ENCODE measurements at places on chromosomes 2 and 18. TPM values are rescaled to one million over a fixed set of nuclear protein-coding genes. Genes with fewer than 3 reads are reported as not detected.

DNA sequence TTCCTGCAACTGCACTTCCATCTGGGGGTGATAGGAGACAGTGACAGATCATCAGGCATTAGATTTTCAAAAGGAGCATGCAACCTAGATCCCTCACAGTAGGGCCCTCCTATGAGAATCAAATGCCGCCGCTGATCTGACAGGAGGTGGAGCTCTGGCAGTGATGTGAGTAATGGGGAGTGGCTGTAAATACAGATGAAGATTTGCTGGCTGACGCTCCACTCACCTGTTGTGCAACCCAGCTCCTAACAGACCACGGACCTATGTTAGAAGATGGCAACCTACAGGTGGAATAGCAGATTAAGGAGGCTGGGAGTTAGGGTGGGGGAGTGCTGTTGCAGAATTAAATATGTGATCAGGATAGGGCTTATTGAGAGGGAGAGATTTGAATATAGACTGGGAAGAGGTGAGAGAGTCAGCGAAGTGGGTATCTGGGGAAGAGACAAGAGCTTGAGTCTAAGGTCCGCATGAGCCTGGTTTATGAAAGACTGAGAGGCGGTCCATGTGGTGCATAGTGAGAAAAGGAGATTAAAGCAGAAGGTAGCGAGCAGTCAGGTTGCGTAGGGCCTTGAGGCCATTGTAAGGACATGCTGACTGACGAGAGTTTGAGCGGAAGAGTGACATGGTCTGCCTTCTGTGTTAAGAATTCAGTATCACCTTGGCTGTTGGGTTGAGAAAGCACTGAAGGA, 31.3 kb upstream of the TOGARAM2 start:
- no peak for DNase-seq

GRCh38 chr2:69011611-69012157, 1.3 kb upstream of the ANTXR1 start:
- DNase-seq, result no peak

WNT10A gene
- total RNA-seq, result not detected

CIDEA gene
- total RNA-seq, result not detected

DNA sequence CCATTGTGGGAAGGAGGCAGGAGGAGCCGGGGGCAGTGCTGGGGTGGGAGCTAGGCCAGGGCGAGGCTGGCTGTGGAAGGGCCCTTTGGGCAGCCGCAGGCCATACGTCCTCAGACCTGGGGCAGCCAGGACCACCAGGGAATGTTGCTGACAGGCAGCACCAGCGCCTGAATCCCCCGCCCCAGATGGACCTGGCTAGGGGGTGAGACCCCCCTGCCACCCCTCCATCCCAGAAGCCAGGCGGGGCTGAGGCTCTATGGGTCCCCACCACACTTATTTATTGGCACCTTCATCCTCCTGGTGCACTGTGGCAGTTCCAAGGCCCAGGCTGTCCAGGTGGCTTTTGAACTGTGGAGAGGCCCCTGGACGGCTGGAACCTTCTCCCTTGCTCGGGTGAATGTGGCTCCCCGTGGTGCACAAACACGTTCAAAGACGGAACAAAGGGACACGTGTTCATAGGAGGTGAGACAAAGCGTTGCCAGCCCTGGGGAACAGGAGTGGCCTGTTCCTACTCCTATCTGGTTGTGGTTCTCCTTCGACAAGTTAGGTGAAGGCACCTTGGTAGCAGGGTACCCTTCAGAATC, 35.1 kb downstream of the RAMP1 start:
- no peak for DNase-seq

GRCh38 chr18:25927830-25928229, 162.6 kb downstream of the SS18 start:
- DNase-seq, result no peak

DNA sequence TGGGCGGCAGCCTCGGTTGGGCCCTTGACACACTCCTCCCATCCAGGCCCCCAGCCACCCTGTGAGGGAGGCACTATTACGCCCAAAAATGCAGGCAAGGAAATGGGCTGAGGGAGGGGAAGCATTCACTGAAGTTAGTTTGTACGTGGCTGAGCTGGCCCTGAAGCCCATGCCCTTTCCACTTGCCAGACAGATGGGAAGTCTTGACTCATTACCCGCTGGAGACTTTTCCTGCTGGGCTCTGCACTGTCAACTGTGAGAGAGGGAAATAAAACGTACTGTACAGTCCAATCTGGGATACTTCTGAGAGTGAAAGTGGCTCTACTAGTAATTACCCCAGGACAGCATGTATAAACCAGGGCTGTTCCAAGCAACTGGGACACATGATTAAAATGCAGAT, 125.9 kb downstream of the MSH2 start:
- DNase-seq, result peak; percentile 88

GRCh38 chr18:42053188-42053781, 98.3 kb downstream of the PIK3C3 start:
- DNase-seq, result no peak

DNA sequence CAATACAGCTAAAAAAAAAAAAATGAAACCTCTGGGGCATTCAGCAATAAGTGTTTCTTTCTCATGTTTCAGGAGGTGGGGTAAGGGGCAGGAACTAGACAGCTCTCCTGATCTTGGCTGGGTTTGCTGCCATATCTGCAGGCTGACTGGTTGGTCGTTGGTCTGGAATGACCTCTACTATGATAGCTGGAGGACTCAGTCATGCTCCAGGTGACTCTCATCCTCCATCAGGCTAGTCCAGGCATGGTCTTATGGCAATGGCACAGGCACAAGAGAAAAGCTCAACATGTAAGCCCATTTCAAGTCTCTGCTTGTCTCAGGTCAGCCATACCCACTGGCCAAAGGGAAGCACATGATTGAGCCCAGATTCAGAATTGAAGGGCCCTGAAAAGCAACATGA, 9.5 kb upstream of the SLC1A4 start:
- no peak for DNase-seq

- DNase-seq, result peak; percentile 0
Observed at GRCh38 chr2:182319556-182320505, 107.0 kb downstream of the PDE1A start.

DNA sequence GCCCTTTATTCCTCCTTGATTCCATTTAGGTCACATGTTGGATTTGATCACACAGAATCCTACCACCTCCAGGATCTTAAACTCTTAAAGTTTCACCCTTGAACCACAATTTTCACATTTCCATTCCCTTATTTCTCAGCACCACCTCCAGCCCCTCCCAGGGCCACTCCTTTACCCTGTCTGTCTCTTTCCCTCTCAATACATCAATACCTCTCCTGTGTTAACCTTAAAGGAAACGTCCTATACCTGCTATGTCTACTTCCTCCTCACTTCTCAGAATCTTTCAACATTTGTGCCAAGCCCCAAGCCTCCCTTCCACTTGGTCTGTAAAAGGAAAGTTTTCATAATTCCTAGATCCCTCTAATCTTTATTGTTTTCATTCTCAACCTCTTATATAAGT, 158.8 kb downstream of the BAZ2B start:
- no peak for DNase-seq

DNA sequence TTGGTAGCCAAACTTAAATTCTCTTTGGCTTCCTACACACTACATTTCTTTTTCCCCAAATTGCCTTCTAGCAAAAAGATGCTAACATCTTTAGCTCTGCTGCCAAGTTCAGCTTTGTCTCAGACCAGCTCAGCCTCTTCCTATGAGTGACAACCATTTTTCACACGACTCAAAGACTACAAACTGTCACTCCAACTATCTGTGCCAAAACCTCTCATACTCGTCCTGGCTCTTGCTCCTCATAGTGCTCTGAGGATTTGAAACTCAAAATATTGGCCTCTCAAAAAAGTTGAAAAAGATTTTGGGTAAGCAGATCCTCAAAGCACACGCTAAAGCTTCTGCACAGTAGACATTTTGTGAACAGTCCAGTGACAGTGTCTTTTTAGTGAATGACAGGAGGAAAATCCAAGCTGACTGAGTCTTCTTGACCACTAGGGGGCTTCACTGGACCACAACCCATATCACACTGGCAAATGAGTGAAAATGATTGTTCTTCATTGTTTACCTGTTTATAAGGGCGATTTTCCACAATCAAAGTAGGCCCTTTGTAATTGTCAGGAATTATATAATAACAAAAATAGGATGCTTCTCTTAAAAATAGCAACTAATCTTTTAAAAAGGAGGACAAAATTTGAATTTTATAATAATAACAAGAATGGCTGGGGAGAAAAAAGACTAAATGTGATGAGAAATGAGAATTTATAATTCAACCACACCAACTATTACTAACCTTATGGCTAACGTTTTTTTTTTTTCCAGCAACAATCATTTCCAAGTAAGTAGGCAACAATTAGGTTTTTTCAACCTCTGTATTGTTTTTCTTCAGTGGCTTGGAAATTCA, 85.5 kb upstream of the PGAP1 start:
- DNase-seq, result peak; percentile 83

CXCR1 gene
- not detected for total RNA-seq

DNA sequence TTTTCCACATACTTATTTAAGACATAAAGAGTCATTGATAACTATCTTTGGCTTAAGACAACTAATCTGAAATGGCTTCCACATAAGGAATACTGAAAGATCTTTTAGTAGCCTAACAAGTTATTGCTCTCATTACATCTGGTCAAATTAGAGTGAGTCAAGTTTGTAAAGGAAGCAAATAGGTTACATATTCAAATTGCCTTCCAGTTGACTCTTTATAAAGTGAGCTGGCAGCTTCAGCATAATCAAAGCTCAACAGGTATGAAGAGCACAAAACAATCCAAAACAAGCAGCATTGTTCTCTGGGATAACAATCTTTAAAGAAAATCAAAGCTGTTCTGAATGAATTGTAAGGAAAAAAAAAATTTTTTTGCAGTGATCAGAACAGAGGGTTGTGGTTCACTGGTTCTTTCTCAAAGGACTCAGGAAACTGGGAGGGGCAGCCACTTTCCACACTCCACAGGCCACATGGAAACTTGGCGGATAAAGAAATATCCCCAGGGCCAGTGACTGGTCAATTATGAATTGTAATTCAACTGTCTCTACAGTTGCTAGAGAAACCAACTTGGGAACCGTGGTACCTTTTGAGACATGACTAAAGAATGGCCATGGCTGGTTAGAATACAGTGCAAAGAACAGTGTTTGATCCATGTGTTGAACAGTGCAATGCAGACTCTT, 369.3 kb upstream of the KCNH7 start:
- DNase-seq, result no peak

NEDD4L gene
- total RNA-seq, result 20.3 TPM

TPO gene
- total RNA-seq, result not detected

- DNase-seq, result no peak
Observed at GRCh38 chr2:35973132-35973736, 382.3 kb upstream of the CRIM1 start.

GRCh38 chr2:59232394-59233165, 991.5 kb upstream of the FANCL start:
- no peak for DNase-seq

- no peak for DNase-seq
Observed at GRCh38 chr2:156156580-156156979, 175.9 kb downstream of the NR4A2 start.

CD226 gene
- total RNA-seq, result 0.36 TPM

DNA sequence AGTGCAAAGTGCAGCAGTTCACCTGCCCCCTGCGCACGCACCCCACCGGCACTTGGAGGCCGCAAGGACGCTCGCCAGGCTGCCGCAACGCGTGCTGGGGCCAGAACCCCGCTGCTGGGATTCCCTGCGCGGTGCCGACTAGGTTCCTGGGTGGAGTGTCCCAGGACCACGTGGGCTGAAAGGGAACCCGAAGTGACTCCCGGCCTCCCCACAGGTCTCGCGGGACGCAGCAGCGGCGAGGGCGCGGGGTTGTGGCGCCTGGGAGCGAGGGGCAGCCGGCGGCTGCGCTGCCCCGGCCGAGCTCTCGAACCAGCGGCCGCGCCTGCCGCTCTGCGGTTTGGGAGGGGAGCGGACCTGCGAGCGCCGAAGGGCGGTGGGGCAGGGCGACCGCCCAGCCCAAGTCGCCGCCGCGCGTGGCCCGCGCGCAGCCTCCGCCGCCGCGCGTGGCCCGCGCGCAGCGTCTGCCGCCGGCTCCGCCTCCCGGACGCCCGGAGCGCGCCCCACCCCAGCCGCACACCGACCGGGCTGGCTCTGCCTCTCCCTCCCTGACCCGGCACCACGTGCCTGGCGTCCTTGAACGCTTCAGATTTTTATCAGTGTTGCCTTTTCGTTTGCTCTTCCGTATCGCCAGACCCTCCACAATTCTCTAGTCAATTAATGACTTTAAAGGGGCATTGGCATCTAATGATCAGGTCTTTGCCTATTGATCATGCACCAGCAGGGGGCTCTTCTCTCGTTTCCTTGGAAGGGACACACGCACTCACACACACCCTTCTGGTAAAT, at the start of gene FTCDNL1:
Gene FTCDNL1 (minus strand): TSS at position 475 of the 783 bp plus-strand sequence. CDS start 2,230 bp downstream, outside the sequence.
- peak; percentile 93 for DNase-seq

DNA sequence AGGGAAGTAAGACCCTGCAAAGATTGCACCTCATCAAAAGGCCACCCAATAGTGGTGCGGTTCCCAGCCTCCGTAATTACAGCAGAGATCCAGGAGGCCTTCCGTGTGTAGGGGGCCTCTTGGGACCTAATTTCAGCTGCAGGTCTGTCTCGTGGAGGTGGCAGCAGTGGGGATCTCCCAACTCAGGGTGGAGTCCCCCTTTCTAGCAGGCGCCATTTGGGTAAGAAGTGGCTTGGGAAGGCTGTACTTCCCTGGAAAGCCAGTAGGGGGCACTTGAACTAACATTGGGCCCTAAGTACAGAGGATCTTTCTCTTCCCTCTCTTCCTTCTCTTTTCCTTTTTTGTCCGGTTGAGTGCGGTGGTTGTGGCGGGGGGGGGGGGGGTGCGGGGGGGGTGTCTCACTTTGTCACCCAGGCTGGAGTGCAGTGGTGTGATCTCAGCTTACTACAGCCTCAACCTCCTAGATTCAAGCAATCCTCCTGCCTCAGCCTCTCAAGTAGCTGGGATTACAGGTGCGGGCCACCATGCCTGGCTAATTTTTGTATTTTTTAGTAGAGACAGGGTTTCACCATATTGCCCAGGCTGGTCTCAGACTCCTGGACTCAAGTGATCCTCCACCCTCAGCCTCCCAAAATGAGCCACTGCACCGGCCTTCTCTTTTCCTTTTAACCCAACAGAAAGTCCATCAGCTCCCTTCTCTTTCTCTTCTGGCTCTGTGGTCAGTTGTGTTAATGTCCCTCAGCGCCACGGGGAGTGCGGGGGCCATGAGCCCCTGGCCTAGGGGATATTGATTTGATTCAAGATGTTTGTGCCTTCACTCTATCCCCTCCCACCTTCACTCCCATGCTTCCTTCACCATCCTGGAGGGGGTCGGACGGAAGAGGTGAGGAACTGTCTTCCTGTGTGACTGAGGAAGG, 32.0 kb downstream of the CENPO start:
- DNase-seq, result peak; percentile 79

TMEM200C gene
- under 0.01 TPM for total RNA-seq

GRCh38 chr2:58569475-58570185, 328.5 kb upstream of the FANCL start:
- DNase-seq, result no peak

- DNase-seq, result peak; percentile 96
Observed at GRCh38 chr18:61893309-61893970, 633 bp upstream of the RNF152 start.

GRCh38 chr2:20525041-20526035, 78.5 kb downstream of the RHOB start:
- DNase-seq, result peak; percentile 88

DNA sequence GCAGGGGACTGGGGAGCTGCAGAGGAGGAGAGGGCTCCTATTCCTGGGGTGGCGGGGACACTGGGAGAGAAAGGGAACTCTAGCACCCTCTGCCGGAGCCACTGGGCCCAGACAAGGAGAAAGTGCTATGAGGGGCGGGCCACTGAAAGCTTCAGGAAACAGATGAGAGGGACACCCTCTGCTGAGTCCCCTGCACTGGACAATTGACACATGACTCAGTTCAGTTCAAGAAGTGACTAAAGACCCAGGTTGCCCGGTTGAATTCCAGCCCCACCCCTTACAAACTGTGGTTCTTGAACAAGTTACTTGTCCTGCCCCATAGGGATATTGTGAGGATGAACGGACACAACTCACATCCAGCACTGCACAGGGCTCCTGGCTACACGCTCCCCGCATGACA, 5.0 kb downstream of the RUFY4 start:
- peak; percentile 88 for DNase-seq
